Fibroblast of the conjunctiva (primary cell): ENCODE measurements at places on chromosomes 16 and 17.

GRCh38 chr16:968620-969019, 2.2 kb downstream of the LMF1 start:
- no peak for DNase-seq

DNA sequence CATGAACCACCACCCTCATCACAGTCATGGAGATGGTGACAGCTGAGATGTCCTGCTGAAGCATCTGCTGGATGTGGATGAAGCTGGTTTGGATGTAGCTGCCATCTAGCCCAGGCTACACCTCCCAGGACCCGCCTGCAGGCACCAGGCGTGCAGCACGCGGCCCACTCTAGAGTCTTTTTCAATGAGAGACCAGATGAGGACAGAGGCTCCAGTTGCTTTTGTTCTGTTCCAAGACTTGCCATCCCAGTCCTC, 102.1 kb downstream of the ZNF778 start:
- DNase-seq = no peak

DNA sequence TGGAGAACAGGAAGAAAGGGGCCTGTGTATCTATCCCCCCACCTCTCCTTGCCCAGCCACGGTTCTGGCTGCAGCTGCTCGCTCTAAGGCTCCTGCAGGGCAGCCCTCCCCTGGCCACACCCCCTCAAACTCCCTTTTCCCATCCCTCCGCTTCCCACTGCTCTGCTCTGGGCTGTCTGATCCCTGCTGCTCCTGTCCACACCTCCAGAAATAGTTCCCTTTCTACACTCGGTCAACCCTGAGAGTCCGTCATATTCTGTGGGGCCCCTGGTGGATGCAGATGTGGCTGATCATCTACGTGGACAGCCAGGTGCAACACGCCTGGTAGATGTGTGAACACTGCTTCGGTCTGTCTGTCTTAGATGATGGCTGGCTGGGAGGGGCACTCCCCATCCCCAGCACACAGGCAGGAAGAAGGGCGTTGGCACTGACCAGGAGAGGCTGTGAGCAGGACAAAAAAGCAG, 19.3 kb upstream of the KRT19 start:
- DNase-seq = no peak

GRCh38 chr17:68707031-68707430, 105.9 kb upstream of the FAM20A start:
- DNase-seq = peak; percentile 51

GRCh38 chr16:49168126-49168525, 113.5 kb downstream of the CBLN1 start:
- no peak for DNase-seq

GRCh38 chr17:1800240-1800639, 29.5 kb downstream of the SMYD4 start:
- DNase-seq = no peak

GRCh38 chr17:44219616-44220212, at the start of gene UBTF:
UBTF (minus strand) TSS chr17:44219675; CDS start chr17:44218229, 1,446 bp downstream.
- DNase-seq = no peak

DNA sequence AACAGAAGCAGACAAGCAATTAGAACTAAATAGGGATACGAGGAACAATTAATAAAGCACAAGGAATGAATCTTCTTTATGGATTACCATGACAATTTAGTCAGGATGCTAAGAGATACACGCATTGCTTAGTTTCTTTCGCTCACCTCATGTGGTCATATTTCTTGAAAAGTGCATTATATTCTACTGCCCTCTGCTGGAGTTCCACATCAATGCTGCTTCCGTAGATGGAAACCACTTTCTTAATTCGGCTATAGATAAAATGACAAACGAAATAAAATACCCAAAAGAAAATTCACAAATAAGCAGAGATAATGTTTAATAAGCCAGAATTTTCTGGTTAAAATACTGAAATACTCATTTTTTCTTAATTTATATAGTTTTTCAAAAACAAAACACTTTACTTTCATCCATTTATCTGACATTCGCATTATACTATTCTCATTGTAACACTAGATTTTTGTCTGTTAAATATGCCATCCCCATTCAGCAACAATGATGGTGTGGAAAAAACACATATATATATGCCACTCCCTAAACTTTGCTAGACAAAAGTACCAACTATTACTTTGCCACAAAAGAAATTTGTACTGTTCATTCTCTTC, 22.0 kb upstream of the PHLPP2 start:
- DNase-seq = no peak

- DNase-seq = no peak
These were observed 23.7 kb downstream of the ITPRIPL2 start for GRCh38 chr16:19137201-19138128.

DNA sequence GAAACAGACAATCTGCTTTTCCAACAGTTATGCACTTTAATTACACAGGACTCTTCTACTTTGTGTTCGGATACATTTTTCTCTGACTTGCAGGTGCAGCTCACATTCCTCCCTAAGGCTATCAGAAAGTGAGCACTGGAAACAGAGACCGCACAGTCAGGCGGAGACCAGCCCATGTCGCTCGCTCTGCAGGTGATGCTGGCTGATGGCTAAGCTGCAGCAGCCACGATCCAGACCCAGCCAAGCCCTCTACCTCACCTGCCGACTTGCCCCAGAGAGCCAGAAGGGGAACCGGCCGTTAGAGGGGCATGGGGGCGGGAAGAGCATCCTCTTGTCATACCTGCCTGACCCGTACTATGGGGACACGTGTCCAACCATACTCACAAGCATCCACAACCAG, 33.8 kb downstream of the MAP1LC3B start:
- DNase-seq = no peak

GRCh38 chr17:2239882-2240430, 63.6 kb downstream of the SMG6 start:
- DNase-seq = peak; percentile 69

DNA sequence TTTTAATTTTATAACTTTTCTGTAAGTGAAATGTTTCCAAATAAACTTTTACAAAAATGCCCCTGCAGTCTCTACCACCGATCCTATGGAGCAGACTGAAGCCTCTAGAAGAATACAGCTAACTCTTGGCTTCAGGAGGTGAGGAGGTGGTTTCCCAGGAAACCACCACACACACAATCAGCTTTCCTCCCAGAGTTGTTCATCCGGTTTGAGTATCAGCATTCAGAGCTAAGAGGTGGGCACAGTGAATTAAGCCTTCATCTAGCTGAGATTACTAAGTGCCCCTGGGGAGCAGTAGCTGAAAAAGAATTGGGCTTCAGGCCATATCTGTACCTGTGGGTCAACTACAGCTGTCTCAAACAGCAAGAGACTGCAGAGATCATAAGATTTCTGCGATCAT, 139.7 kb downstream of the AATF start:
- DNase-seq = no peak

DNA sequence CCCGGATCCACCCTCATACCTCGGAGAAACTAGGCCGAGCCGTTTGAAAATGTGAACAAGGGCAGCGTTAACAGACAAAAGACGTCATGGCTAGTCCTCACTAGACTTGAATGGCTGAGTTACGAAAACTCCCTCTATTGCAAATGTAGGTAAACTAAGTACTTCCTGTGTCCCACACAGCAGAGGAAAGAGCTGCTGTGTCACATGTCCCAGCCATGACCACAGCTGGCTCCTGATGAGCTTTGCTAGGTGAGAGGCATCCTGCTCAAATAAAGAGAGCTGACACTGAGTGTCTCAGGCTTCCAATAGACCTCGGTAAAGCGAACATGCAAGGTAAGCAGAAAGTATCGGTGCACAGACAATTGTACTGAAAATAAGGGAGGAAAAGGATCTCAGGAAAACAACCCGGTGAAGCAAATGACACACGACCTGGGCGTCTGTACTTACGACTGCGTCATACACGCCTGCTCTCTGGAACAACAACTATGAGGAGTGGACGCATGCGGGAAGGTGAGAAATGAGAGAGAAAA, 26.0 kb downstream of the TMEM204 start:
- DNase-seq = no peak

- no peak for DNase-seq
These were observed 452.2 kb downstream of the KCNJ2 start for GRCh38 chr17:70621566-70621965.

GRCh38 chr16:81451753-81452680, 7.4 kb downstream of the CMIP start:
- no peak for DNase-seq
